Amniotic stem cell (primary cell): ENCODE measurements at places on chromosomes 2 and 18.
A peak's percentile ranks its signal among the peaks of the same experiment; 100 is the strongest.

GRCh38 chr2:144643537-144644336 lies 123.8 kb upstream of the ZEB2 start:
- DNase-seq, result no peak

GRCh38 chr18:76564117-76564516 lies 69.1 kb upstream of the ZNF516 start:
- DNase-seq, result no peak

DNA sequence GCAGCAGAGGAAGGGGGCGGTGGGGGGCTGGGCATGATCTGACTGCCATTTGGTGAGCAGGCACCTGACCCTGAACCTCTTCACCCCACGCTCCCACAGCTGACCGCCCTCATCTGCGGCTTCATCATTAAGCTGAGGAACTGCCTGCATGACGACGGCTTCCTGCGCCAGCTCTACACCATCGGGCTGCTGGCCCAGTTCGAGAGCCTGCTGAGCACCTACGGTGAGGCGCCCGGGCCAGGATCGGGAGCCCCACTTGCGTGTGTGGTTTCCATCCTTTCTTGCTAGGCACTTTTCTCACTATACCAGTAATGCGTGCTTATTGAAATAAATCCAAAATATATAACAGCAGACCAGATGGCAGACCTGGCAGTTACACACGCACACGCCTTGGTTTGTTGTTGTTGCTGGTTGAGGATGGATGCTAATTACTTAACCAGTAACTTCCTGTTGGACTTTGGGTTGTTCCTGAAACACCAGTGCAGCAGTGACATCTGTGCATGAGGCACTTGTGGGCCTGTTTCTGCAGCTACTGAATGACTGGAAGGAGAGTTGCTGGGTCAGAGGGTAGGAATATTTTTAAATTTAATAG lies 43.7 kb downstream of the COA5 start:
- no peak for DNase-seq

DNA sequence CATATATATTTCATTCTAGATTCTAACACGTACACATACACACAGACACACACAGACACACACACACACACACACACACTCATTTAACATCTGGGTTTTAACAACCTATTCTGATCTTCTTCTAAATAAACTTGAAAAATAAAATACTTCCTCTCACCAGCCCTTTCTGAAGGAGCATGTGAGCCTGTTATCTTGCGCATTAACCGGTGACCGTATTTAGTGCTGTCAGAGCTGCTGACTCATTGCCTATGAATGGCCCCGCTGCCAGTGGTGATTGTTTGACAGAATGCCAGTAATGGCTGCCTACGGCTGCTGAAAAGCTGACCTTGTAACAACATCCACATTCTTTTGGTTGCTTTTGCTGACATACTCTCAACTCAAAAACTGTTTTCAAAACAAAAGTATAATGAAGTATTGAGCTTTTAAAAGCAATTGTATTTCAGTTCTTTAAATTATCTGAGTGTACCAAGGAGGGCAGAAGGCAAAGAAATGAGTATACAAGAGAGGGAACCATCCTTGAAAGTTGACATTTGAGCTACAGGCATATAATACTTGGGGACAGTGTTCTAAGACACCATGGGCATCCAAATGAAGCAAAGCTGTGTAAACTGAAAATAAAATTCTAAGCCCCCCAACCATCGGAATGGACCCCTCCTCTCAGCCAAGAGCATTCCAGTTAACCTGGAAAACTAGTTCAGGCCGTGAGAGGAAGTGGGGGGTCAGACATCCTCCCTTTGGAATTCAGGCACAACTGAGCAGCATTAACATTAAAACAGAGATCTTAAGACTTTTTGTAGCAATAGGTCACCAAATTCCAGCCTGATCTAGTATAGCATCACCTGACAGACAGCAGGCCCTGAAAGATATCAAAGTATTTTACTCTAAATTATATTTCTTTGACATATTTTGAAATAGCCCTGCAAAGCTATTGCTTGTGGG lies 50.2 kb upstream of the DTNA start:
- DNase-seq, result peak; percentile 80

- DNase-seq, result no peak
These were observed 123.5 kb downstream of the TANC1 start for GRCh38 chr2:159091976-159092375.

GRCh38 chr2:12637754-12638153 lies 79.0 kb upstream of the TRIB2 start:
- no peak for DNase-seq

DNA sequence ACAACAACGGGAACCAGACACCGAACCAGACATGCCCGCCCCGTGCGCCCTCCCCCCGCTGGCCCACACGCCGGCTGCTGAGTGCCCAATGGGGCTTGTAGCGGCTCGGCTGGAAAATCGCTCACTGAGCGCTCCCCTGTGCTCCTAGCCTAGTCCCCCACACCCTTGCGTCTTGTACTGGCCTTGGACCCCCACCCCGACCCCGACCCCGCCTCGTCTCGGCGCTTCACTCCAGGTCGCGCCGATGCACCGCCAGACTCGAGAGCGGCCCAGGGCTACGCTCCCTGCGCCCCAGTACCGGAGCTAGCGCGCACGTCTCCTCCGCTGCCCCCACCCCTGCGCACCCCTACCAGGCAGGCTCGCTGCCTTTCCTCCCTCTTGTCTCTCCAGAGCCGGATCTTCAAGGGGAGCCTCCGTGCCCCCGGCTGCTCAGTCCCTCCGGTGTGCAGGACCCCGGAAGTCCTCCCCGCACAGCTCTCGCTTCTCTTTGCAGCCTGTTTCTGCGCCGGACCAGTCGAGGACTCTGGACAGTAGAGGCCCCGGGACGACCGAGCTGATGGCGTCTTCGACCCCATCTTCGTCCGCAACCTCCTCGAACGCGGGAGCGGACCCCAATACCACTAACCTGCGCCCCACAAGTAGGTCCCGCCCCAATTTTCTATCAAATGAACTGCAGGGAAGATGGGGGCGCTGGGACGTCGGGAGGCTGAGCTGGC lies 1.5 kb downstream of the GAD1 start:
- DNase-seq, result no peak

GRCh38 chr2:224220586-224221255 lies 181.2 kb downstream of the FAM124B start:
- peak; percentile 6 for DNase-seq

DNA sequence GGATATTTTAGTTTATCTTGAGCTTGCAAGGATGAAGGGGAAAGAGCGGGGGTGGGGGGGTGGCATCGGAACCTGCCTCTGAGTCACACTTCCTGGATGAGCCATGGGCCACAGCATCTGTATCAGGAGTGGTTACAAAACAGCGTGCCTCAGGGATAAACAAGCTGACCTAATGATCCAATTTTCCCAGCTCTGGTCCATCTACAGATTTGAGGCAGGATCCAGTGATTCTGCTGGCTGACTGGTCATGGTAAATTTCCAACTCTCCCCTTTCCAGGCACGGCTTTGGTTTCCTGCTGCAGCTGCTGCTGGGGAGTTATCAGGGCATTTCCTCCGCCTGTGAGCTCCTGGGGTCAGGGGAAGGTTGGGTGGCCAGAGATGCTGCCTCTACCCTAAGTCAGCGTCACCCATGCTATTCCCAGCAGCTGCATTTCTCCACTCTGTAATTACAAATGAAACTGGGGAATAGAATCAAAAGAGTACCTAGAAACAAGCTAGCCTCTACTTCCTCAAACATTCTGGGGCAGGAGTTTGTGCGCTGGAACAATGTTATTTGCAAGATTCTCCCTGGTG lies 4.7 kb upstream of the HPCAL1 start:
- peak; percentile 60 for DNase-seq

DNA sequence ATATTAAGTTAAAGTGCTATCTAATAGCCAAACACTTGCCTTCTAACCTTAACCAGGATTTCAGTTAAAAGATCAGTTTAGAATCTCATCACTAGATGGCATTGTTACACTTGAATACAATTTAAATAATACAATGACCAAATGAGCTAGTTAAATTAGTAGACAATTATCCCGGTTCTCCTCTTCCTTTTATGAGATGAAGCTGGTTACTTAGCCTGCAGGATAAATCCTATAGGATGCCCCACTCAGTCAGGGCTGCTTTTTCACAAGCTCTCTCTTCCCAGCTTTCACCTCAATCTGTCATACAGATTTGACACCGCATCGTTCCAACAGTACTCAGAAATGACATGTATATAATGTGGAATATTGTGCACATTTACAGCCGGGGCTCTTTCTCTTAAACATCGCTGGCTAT lies 678.8 kb downstream of the KCNJ3 start:
- no peak for DNase-seq

DNA sequence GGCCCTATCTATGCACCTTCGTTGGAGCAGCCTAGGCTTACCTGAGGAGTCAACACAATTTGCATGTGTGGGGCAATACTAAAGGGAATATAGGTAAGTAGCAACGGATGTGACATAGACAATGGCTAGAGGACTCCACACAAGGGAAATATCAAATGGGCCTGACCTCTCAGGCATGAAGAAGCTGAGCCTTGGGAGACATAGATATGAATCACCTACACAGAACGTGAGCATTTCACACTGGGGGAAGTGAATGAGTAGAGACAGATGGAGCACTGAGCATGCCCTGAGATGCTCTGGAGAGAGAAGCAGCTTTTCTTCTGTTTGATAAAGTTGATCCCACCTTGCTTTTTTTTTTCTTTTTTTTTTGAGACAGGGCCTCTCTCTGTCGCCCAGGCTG lies 97.9 kb downstream of the ATL2 start:
- DNase-seq, result no peak
